ENCODE measurements at places on chromosomes 4 and X. TPM values are rescaled to one million over a fixed set of nuclear protein-coding genes. Genes with fewer than 3 reads are reported as not detected.

DNA sequence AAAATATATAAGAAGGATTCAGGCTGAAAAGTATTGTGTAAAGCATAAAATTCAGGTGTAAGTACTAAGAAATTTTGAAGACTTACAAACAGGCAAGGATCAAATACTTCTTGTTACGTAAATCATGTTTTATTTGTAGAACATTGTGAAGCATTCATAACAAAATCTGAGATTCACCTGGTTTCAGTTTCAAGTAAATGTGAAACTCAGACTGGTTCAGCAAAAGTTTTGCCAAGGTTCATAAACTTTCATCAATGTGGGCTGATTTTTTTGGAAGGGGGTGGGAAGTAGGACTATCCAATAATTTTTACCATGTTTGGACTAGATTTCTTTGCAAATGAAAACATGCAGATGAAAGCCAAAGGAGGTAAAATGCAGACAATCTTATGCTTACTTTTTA is 527.7 kb downstream of the ANKRD50 start:
- DNase-seq = no peak

The ZXDB gene
- 9.1 TPM for total RNA-seq

- DNase-seq = peak; percentile 16
Observed at GRCh38 chrX:69988955-69989394, 60.8 kb downstream of the AWAT2 start.

DNA sequence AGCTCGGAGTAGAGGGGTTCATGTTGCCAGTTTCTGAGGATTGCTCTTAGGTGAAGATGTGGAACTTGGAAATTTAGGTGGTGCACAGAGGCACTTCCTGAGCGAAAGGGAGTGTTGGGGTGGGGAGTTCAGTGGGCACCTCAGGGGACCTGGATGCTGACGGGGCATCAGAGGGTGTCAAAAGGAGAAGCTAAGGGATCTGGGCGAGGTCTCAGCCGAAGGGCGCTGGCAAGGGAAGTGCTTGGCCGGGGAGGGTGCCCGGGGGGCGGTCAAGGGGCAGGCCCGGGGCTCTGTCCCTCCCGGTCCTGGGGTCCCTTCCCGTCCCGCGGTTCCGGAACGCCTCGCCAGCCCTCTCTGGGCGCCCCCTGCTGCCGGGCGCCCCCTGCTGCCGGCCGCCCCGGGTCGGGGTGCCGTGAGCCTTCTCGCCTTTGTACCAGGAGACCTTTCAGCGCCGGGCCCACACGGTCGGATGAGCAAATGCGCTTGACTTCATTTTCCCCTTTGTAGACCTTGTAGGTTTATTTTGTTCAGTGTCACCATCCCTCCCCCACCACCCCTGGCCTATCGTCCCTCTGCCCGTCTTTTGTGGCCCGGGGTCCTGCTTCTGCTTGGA is 3.0 kb upstream of the PHOX2B start:
- DNase-seq = no peak

- DNase-seq = no peak
Observed at GRCh38 chr4:150769248-150769647, 187.3 kb downstream of the MAB21L2 start.

GRCh38 chrX:154411981-154412340 is 622 bp downstream of the TAFAZZIN start:
- no peak for DNase-seq

The CT45A1 gene
- total RNA-seq = not detected

DNA sequence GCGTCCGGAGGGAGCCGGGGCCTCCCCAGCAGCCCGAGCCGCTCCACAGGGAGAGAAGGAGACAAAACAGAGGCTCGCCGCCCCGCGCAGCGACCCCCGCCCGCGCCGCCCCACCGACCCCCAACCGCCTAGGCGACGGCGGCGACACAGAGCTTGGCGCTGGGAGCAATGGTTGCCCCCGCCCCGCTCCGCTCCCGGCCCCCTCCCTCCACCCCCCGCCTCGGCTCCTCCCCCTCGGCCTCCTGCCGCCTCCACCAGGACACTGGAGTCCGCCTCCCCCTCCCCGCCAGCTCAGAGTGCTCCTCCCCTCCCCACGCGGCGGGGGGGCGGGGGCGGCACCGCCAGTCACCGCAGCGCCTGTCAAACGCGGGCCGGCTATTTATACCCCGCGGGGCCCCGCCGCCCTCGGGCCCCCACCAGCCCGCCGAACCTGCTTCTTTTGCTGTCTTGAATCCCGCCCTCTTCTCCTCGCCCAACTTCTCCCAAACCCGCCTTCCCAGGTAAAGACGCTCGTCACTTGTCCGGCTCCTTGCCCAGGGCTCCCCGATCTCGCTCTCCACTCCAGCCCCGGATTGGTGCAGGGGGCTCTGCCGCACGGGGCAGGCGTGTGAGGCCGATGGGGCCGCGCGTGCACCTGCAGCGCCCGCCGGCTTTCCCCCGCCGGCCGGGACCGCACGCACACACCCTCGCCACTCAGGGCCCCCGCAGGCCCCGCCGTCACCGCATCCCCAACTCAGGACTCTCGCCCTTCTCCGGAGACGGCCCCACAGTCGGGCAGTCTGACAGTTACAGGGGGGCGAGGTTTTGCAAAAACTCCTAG is at the start of gene ELF2:
Gene ELF2, minus strand, starts transcription at position 170 of the 820 bp plus-strand sequence. CDS start 39,517 bp downstream, outside the sequence.
- DNase-seq = no peak

The SNCA gene
- 79.8 TPM for total RNA-seq

The CYP4V2 gene
- total RNA-seq = 13.8 TPM

DNA sequence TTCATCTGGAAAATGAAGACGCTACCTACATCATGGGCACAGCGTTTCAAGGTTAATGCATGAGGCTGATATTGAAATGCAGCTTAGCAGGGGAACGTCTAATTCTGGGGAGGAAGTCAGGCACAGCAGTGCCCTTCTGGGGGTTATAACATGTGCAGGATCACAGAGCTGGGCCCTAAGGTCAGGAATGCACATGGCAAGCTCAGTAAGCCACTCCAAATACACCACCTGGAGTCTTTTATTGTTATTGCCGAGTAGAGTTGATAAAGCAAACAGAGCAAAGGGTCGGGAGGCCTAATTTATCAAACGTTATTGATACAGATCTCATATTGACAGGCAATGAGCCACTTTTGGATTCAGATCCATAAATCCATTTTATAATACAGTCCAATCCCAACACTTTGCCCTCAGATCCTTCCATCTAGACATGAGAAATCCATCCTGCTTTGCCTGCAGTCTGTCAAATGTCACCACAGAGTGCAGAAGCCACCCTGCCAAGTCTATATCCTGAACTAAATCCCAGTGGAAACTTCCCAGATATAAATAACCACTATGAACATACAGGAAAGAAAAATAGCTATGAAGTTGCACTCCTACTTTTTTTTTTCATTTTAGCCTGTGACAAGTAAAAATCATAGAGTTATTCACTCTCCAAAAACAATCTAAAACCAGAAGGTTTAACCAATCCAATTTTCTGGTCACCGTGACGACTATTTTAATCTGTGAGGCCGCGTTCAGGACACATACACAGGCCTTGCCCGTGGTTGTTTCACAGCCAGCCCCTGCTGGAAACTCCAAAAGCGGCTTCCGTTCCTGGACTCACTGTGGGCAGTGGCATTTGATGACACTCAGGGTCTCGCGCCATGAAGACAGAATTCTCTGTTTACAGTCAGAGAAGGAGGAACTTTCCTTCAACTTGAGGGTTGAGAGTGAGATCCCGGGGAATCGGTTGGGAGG is 335.4 kb downstream of the DHX15 start:
- DNase-seq = no peak

DNA sequence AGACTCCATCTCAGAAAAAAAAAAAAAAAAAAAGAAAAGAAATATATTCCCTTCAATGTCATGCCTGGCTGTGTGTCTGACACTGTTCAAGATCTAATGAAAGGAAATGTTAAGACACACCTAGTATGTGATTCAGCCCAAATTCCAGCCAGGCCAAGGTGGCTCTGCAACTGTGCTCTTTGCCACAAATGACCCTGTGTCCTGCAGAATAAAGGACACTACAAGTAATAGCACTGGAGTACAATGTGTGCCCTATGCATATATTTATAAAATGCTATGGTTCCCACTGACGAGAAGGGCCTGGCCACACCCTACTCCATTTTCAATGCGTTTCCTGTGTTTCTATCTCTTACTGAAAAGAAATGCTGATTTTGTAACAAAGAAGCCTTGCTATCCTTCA is 98.0 kb upstream of the SORBS2 start:
- no peak for DNase-seq

The UGT2B10 gene
- not detected for total RNA-seq

DNA sequence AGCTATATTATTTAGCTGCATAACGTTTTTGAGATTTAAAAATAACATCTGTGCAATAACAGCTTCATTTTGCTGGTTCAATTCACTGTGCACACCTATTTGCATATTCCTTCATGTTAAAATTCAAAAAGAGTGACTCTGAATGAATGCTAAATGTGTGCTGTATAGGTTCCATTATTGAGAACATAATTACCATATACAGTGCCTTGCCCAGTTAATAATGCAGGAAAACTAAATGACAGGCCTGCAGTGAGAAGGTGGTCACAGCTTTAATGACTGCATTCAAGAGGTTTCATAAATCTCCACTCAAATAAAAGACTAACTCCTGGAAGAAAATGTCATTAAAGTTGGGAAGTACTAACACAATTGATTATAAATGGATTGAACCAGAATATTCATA is 1183.2 kb upstream of the ADGRL3 start:
- DNase-seq = no peak

DNA sequence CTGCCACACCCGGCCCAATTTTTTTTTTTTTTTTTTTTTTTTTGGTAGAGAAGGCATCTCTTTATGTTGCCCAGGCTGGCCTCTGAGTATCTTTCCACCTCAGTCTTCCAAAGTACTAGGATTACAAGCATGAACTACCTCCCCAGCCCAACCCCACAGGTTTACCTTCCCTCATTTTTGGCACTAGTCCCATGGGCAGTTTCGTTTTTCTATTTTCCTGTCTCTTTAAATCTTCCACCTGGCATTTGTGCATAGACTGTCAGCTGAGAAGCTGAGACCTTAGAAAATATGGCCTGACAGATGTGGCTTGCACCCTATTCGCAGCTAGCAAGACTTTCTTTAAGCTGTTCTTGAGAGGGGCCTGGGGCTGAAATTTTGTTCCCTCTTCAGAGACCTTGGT is 27.9 kb downstream of the TNIP2 start:
- DNase-seq = no peak
